ENCODE measurements at places on chromosomes 4 and X.

GRCh38 chr4:5398056-5398455 lies 310.3 kb downstream of the EVC2 start:
- no peak for DNase-seq

DNA sequence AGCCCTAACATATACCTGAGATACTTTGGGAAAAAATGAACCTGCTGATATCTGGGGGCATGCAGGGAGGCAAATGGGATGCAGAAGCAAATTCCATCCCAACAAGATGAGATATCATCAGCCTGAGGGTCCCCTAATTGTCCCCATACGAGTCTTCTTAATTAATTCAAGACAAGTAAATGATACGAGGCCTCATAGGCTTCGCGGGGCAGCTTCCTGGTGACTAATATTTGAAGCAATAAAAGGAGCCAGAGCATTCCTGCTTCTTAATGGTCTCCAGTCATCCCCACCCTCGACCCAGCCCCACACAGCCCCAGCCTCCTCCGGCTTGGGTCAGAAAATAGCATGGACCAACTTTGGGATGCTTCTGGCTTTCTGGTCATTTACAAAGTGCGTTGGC lies 99.6 kb upstream of the MSX1 start:
- no peak for DNase-seq

- DNase-seq = no peak
These were observed 123.6 kb downstream of the PDHA2 start for GRCh38 chr4:95963456-95963855.

DNA sequence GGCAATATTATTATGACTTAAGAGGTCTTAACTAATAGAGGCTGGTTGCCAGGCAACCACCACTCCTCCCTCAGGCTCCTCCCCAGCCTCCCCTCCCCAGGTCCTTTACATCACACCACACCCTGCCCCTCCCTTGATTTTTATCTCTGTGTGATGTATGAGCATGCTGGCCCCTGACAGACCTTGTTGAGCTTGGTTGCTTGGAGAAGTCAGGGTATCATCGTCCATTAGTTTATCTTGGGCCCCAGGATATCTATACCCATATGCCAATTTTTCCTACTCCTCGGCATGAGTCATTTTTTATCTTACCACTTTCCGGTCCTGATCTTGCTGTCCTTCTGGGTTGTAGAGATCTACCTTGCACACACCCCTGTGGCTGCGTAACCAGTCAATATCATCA lies 2.5 kb downstream of the AKAP4 start:
- DNase-seq = no peak

- DNase-seq = no peak
These were observed 63.0 kb downstream of the CPZ start for GRCh38 chr4:8655411-8656184.

- DNase-seq = no peak
These were observed 1235.5 kb upstream of the TENM3 start for GRCh38 chr4:181007751-181008150.
